Choroid plexus epithelial cell (primary cell): ENCODE measurements at places on chromosomes 6 and 20.
A peak's percentile ranks its signal among the peaks of the same experiment; 100 is the strongest.

- no peak for DNase-seq
Observed at GRCh38 chr20:57451795-57452661, 60.8 kb downstream of the RBM38 start.

GRCh38 chr20:2849529-2849928, 9.0 kb downstream of the VPS16 start:
- no peak for DNase-seq

DNA sequence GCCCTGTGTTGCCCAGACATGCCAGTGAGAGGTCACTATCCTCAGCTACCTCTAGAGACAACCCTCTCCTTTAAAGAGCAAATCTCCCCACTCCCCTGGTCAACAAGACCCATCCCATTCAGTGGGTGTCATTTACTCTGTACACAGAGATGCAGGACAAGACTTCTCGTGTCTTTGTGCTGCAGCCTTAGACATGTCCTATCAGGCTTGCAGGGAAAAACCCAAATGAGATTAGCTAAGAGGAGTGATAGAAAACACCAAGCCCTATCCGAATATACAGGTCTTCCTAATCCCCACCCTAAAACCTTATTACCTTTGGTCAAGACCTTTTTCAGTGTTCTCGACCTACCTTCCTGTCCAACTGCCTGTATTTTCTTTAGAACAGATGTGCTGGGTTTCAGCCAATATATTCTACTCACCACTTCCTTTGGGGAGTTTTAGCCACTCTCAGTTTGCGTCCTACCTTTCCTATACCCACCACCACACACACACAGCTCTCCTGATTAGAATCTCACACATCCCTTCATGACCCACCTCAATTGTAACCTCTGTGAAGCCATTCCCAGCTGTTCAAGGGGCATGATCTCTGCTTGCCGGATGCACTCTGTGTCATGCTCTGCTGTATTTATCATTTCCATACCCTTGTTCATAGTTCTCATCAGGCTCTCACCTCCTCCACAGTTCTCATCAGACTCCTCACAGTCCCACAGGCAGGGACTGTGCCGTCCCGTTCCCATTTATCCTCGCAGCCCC, 39.7 kb downstream of the TRAM2 start:
- DNase-seq: peak; percentile 64

DNA sequence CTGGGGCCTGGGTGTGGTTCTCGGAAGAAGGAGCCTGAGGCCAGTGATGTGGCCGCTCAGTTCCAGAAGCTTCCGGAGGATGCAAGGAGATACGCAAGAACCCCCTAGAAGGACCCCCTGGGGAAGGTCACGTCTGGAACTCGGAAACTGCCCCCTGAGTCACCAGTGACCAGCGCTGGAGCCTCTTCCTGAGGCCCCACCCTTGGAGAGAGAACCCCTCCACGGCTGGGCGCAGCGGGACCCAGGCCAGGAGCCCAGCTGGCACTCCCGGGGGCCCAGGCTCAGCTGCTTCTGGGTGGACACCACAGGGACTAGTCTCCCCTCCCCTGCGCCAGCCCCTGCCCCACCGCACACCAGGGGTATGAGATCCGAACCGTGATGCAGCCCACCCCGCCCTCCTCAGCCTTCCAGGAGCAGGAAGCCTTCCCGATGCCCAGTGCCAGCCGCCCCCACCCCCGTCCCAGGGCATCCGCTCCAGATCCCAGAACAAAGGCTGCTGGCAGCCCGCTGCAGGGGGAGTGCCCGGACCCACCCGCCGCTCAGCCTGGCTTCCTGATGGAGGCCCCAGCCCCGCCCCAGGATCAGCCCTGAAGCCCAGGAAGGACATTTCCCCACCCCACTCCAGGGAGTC, 7.5 kb downstream of the LAMA5 start:
- DNase-seq: peak; percentile 85

GRCh38 chr6:169521825-169522224, 180.0 kb downstream of the WDR27 start:
- DNase-seq: no peak

DNA sequence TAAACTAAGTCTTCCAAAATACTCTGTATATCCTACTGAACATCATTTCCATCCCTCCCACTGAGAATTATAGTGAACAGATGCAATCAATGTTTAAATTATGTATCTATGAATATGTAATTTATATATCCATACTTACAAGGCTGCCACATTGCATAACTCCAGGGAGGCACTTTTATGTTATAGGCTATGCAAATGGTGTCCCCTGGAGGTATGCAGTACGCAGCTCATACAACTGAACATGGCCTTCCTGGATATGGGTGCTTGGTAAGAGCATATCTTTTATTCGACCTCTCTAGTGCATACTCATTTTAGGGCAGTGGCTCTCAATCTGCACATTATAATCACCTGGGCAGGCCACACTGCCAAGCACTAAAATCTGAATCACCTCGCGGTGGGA, 127.3 kb downstream of the BANF2 start:
- DNase-seq: no peak

DNA sequence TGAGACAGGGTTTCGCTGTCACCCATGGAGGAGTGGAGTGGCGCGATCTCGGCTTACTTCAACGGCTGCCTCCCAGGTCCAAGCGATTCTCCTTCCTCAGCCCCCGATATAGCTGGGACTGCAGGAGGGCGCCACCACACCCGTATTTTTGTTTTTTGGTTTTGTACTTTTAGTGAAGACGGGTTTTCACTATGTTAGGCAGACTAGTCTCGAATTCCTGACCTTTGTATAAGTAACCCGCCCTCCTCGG, 115.4 kb upstream of the BTN3A2 start:
- DNase-seq: no peak

- DNase-seq: no peak
Observed at GRCh38 chr20:63937596-63937995, 18.6 kb downstream of the UCKL1 start.

DNA sequence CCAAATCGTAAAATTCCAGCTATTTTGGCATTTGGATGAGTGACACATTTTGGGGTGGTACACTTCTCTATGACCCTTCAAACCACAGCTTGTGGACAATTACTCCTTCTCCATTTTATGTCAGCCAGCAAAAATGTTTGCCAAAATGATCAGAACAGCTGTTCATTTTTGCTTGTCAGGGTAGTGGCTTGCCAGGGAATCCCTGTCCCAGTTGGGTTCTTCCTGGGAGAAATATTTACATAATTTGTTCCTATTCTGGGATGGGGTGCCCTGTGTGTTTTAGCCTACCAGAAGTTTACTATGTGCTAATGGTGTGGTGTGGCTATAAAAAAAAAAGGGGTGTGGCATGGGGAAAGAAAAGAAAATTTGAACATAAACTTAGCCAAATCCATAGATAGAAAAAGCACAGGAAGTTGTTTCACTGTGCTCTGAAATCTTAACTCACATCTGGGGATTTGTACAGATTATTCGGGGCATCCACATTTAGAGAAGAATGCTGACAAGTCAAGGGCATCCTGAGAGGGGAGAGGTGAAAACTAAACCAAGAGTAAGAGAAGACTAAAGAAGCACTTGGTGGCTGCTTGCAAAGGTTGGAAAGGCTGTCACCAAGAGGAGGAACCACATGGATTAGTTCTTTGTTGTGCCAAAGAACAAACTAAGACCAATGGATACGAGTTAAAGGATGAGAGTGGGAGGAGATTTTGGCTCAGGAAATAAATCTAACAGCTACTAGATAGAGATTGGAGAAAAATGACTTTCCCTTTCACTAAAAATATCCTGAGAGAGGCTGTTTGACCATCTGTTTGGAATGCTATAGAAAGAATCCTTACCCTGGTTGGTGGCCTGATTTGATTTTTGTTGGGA, 55.2 kb upstream of the RBM24 start:
- DNase-seq: no peak
